ENCODE measurements at places on chromosomes 1 and 21.

DNA sequence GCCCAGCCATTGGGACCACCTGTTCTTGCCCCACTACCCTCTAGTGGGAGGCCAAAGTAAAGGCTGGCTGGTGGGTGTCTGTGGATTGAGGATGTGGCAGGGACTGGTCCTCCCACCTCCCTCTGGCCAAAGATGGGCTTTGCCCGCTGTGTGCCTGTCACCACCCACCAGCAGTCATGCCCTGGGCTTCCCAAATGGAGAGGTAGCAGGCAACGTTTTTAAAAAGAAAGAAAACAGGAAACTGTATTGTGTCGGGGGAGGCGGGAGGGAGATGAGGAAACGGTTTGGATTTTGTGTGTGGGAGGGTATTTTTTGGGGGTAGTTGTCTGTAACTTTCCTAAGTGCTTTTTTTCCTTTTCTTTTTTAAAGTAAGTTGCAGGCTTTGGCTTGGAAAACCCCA lies 30.1 kb downstream of the SZRD1 start:
- no peak for DNase-seq

DNA sequence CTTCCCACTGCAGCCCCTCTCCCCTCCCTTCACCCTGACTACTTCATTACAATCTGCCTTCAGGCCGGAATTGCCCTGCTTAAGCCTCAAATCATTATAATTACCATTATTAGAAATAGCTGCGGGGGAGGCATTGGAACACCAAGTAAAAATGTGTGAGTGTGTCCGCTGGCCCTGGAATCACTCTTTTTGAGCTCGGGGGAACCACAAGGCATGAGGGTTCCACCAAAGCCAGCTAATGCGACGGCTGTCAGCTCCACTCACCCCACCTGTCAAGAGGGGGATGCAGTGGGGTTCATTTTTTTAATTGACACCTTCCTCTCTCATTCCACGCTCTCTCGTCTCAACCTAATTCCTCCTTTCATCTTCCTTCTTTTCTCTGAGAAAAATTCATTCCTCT lies 177.2 kb downstream of the PBX1 start:
- no peak for DNase-seq

GRCh38 chr1:191882870-191883269 lies 275.4 kb upstream of the RGS18 start:
- DNase-seq: no peak

DNA sequence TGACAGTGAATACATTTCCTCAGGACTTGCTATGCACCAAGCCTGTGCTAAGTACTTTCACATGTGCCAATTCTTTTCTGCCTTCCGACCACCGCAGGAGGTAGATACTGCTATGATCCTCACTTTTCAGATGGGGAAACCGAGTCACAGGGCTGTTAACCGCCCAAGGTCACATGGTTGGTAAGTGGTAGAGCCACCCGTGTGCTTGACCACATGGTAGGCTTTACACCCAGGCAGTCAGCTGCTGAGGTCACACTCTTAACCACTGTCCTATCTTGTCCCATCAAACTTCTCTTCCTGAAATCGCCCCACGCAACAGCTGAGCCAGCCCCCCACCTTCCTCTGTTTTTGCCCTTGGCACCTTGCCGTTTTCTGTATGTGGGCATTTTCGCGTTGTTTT lies 31.0 kb upstream of the SDHB start:
- DNase-seq: no peak

GRCh38 chr21:41703857-41704501 lies 62.9 kb downstream of the RIPK4 start:
- no peak for DNase-seq

GRCh38 chr21:18614303-18614702 lies 210.7 kb upstream of the TMPRSS15 start:
- no peak for DNase-seq

DNA sequence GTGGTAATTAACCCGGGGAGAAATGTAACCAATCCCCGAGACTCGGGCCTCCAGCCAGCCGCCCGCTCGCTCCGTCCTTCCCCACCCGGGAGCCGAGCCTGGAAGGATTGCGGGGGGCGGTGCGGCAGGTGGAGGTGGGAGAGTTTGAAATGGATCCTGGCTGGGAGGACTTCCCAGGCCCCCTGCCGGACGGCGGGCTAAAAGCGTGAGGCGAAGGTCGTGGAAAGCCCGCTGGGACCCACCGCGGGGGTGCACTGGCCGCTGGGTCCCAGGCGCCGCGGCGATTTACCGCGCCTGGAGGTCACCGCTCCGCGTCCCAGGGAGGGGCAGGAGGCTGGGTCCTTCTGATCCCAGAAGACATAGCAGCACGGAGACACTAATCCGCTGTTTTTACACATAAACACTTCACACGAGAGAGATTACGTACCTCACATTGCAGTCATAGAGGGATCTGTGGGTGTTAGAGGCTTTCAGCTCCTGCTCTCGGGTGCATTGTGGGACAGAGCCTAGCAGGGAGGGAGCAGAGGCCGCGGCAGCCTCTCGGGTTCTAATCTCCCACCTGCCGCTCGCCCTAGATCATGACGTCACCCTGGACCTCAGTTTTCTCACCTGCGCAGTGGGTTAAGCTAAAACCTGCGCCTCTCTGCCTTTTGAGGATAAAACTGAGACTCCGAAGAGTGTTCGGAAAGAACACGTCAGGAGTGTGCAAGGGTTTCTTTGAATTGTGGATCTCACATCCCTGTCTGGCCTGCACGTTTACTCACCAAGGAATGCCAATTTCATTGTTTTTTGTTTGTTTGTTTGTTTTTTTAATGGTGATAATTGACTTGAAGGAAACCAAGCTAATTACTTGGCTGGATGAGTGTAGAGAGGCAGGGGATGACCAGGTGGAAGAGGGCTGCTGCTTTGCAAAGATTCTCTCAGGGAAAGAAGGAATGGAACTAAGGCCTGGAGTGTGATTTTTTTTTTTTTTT lies 17.1 kb upstream of the TMEM9 start:
- peak; percentile 88 for DNase-seq

DNA sequence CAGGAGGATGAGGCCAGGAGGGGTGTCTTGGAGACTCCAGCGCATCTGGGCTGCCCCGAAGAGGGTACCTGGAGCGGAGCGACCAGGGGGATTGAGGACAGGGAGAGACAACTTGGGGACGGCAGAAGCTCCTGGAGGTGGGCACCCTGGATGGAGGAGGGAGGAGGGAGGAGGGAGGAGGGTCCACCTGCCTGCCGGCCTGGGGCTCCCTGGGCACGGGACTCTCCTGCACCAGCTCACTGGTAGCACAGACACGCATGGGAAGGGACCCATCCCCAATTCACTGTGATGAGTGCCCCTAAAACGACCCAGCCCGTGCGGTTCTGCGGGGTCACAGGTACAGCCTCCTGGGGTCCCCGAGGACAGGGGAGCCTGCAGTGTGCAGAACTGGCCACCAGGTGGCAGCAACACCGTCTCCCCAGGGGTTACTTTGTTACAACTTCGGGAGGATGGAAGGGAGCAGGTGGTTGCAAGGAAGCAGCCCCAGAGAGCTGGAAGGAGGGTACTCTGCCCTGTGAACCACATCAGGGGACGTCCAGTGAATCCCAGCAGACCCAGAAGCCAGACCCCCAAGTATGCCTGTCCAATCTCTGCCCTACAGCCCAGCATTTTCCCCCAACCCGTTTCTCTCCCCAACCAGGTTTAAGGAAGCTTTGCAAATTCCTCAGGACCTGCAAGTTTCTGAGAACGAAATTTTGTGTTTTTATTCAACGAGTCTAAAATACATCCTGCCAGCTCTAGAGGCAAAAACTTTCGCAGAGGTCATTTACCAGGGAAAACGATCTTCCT lies 482.4 kb downstream of the NPHP4 start:
- DNase-seq: no peak

- DNase-seq: no peak
These were observed 220.9 kb upstream of the KCNK2 start for GRCh38 chr1:214861615-214862014.

GRCh38 chr1:89499320-89499719 lies 25.3 kb upstream of the LRRC8B start:
- no peak for DNase-seq

- no peak for DNase-seq
These were observed 30.1 kb upstream of the CHAF1B start for GRCh38 chr21:36354918-36355680.

DNA sequence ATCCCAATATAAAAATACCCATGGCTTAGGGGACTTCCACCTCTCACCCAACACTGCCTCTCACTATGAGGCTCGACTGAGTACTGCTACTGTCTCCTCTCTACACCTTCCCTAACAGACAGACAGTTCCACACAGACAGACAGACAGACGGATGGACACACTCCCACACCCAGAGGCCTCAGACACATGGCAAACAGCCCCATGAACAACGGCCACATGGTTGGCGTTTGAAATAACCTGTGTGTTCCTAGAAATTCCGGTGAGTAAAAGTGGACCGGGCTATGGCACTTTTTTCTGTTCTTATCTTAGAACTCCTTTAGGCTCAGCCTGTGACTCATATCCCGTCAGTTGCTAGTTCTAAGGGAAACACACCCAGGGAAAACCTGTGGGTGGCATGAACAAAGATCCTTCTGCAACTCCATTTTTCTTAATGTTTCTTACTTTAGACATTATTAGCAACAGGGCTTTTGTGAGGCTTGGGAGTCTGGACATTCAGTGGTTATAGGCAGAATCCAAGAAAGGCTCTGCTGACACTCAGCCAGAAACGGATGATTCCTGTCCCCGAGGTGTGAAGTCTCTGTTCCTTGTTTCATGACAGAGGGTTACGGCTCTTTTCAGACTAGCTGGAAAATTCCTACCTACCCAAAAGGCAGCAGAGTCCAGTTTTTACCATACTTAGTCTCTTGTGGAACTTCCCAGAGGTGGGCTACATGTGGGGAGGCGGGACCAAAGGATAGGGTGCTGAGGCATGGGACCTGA lies 90.5 kb upstream of the TLR5 start:
- peak; percentile 60 for DNase-seq

GRCh38 chr1:41919764-41920397 lies 1.2 kb upstream of the HIVEP3 start:
- no peak for DNase-seq

DNA sequence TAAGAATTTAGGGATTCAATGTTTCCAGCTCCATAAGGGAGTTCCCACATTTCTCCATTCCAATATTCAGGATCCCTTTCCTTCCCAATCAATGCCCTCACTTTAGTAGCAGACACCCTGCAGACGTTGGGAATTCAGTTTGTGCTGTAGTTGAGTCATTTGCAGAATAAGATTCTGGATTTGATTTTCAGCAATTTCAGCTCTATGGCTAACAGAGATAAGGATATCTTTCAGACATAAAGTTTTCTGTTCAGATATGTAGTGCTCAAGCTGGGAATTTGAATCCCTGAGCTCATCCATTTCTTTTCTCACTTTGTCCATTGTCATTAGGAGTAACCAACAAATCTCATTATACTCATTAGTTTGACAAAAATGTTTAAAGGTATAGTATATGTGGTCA lies 13.1 kb downstream of the MPZL1 start:
- DNase-seq: no peak

GRCh38 chr1:111570781-111571181 lies 48.8 kb upstream of the RAP1A start:
- DNase-seq: no peak

DNA sequence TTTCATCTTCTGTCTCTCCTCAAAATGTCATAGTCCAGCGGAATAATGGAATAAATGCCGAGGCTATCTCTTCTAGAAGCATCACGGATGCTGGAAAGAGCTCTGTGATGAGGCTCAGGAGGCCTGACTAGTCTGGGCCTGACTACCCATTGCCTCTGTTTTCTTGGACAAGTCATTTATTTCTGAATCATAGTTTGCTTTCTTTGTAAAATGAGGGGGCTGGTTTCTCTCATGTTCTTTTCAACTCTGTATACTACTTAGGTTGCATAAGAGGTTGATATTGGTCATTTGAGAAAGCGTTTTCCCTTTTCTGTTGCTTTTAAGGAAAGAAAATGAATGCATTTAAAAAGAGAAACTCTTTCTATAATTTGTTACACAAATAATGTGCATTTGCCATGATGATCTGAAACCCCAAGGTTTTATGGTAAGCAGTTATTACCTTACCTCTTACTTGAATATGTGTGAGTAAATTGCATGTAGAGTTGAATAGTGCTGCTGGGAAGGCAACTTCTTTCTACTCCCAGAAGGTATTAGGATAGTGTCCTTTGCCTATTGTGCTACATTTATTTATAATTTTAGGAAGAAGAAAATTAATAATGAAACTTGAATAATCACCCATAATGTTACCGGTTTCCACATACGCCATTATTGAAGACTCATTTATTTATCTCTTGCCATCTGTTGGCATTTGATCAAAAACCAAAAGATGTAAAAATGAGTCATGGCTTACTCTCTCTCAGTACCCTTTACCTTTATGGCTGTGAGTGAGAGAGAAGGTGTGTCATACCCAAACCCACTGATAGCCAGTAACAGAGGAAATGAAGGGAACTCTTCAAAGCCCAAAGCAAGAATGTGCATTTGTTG lies 179.1 kb downstream of the FASLG start:
- no peak for DNase-seq

DNA sequence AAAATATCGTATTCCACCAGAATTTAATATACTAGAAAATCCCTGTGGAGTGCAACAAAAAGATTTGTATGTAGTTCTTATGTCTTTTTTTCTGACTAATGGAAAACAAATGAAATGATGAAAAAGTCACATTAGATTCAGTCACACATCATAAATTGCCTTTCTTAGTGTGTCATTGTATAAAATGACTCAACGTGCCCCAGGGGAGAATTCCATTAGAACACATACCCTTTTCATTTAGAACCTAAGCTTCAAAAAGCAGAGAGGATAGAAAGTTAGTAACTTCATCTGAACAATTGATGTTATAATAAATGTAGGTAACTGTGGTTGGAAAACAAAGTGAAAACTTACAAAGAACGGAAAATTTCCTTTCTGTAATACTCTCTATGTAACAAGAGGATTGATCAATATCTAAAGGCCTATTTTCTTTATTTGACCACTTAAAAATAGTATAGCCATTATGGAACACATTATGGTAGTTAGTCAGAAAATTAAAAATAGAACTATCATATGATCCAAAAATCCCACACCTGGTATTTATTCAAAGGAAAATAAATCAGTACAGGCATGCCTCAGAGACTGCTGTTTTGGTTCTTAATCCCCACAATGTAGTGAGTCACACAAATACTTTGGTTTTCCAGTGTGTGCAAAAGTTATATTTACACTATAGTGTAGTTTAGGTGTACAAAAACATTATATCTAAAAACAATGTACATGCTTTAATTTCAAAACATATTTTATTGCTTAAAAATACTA lies 1016.1 kb downstream of the KCNT2 start:
- peak; percentile 61 for DNase-seq

- no peak for DNase-seq
These were observed 88.7 kb upstream of the EDN2 start for GRCh38 chr1:41573194-41573593.

GRCh38 chr1:155934936-155935590 lies 850 bp upstream of the KHDC4 start:
- DNase-seq: no peak

- no peak for DNase-seq
These were observed 122.1 kb downstream of the NUF2 start for GRCh38 chr1:163443863-163444262.

- DNase-seq: no peak
These were observed 89.5 kb upstream of the C1orf21 start for GRCh38 chr1:184297244-184297750.

DNA sequence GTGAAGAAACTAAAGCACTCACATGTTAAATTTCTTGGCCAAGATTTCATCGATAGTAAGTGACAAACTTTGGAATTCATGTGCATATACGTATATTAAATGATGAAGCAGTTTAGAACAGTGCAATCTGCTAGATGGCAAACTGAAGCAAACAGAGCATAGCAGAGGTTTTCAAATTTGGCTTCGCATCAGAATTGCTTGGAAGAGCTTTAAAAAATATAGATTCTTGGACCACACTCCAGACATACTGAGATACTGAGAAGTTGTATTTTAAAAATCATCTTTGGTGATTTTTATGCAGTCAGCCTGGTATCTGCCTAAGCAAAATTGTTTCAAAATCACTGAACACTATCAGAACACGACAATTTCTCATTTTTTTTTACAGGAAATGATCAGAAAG lies 709.2 kb downstream of the PLA2G4A start:
- DNase-seq: no peak
